ENCODE measurements at places on chromosomes 7 and 10.

GRCh38 chr7:38448054-38448453 lies 174.6 kb upstream of the TARP start:
- DNase-seq, result no peak

GRCh38 chr7:151380199-151381097 lies 29.4 kb downstream of the WDR86 start:
- DNase-seq, result no peak

- DNase-seq, result no peak
Observed at GRCh38 chr10:94010886-94011285, 17.2 kb downstream of the PLCE1 start.

DNA sequence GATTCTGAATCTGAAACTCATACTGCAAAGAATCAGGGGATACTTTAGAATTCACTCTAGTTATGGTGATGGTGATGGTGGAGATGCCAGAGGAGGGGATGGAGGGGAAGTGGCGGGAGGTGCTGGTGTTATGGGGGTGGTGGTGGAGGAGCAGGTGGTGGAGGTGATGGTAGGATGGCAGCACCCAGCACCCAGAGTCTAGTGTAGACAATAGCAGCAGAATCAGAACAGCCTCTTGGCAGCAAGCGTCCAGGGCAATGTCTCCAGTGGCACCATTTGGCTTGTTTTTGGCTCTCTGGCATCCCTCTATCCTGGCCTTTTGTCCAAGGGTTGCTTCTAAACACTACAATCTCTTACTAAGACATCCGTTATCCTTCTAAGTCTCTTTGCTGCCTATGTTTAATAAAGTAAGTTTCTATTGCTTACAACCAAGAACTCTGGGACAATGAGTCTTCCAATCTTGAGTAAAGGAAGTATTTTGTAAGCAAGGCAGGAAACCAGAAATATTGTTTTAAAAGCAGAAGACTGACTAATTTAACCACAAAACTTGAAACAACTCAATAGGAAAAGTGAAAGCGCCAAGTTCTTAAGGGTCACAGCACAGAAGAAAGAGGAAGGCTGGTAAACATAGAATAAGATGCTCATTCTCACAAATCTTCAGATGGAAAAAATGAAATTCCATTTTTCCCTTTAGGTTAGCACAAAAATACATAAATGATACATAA lies 42.4 kb upstream of the GDF10 start:
- DNase-seq, result no peak

DNA sequence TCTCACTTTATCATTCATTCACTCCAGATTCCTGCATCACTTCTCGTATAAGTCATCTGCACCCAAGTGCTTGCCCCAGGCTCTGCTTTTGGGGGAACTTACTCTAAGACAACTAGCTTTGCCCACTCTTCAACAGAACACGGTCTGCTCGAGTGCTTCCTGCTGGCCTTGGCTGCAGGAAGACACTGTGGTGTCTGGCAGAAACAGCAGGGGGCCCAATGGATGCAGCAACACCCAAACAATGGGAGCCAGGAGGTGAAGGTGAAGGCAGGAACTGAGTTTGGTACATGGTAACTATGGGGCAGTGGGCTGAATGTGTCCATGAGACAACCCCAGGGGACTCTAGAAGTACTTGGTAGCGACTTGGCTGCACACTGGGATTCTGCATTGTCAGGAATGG lies 344.0 kb downstream of the REEP3 start:
- no peak for DNase-seq

DNA sequence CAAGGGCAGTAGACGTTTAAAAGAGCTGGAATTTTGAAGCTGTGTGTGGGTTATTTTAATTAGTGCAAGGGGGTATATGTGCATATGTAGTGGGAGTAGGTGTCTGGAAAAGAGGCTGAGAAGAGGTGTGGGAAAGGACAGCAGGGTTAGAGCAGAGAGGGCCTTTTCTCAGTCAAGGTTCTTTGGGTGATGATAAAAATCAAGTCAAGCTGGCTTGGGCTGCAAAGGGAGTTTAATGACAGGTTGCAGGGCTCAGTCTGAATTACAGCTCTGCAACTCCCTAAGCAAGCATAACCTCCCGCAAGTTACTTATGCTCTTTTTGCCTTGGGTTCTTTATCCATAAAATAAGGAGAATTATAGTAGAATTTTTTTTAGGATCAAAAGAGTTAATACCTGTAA lies 83.5 kb downstream of the RELN start:
- DNase-seq, result no peak

DNA sequence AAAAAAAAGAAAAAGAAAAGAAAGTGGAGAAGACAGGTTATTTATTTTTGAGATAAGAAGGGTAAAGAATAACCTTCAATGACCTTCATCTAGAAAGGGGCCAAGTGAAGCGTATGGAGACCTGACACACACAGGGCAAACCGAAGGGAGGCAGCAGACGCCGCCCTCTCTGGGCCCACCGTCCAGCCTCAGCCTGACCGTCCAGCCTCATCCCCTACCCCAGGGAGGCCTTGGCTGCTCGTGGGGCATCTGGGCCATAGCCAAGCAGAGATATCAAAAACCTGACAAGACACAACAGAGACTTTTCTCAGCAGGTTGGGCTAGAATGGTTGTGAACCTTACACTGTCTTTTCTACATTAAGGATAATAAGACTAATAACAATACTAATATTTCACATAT lies 10.9 kb downstream of the PRKAG2 start:
- DNase-seq, result no peak

DNA sequence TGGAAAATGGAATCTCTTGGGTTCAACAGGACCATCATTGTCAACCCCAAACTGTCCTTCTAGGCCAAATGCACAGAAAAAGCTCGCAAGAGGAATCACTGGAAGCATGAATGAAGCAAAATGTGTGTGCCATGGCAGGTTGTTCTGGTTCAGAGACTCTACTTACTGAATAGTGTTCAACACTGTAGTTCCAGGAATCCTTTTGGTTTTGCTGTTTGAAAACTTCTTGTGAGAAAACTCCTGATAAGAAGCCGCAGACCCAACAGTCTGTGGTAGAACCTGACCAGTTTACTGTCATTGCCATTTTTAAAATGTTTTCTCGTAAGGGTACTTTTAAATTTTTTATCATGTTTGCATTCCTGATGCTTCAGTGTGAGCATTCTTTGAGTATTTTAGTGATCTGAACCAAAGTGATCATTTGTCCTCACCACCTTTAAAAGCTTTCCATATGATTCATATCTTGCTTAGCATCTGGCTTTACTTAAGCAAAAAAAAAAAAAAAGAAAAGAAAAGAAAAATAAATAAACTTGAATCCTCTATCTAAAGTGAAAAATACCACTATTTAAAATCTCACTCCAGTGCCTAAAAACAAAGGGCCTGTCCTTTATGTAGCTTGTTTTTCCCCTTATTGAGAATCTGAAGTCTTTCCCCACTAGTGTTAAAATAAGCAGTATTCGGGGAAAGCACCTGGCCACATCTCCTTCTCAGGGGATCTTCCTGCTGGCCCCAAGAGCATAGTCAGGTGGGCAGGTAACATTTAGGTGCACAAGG lies 92.4 kb downstream of the WNT2 start:
- no peak for DNase-seq

DNA sequence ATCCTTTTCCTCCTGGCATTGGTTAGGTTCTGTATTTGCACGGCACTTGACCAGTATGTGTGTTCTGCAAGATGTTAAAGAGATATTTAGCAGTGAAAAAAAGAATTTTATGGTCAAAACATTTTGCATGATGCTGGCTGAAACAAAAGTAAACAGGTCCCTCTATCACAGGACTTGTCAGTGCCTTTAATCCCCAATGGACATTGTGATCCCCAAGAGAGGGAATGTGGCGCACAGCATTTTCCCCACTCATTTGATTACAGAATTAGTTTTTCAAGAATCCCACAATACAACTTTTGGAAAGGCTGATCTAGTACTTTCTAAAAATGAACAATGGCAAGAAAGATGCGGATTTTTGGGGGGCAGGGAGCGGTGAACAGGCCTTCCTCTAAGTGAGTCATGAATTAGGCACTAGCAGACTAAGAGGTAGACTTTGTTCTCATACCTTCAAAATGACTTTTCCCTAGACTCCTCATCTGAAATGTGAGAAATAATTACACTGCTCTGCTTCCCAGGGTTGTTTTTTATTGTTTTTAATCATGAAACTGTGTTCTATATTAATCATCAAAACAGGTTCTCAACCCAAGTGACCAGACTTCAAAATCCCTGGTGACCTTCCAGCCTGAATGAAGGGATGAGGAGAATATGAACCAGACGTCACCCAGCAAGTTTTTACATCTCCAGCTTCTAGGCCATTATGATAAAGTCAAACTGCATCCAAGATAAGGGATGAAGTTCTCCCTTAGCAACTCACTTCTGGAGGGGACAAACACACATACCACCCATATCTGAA lies 8.6 kb downstream of the FBXW4 start:
- DNase-seq, result no peak

GRCh38 chr7:77825131-77825530 lies 26.6 kb downstream of the PHTF2 start:
- DNase-seq, result no peak

DNA sequence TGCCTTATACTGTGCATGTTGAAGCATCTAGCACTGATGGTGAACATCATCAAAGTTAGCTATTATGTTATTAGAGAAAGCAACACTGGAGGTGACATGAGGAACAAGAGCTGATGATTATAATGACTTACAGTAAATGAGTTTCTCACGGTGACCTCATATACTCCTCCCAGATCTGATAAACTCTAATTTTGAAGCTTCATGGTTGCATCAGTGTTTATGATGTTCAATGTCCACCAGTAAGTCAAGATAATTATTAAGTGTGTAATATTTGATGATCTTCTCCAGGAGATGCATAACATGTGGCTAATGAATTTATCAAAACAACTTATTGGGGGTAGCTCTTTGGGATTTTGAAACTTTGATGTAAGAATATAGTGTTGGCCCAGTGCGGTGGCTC lies 27.5 kb downstream of the MGAM2 start:
- DNase-seq, result no peak

- DNase-seq, result no peak
Observed at GRCh38 chr7:65250216-65250615, 123.4 kb upstream of the ZNF92 start.

Measured in NCI-H2029 (cell line).